CD8-positive, alpha-beta memory T cell (primary cell): ENCODE measurements at places on chromosomes 7 and 10.

DNA sequence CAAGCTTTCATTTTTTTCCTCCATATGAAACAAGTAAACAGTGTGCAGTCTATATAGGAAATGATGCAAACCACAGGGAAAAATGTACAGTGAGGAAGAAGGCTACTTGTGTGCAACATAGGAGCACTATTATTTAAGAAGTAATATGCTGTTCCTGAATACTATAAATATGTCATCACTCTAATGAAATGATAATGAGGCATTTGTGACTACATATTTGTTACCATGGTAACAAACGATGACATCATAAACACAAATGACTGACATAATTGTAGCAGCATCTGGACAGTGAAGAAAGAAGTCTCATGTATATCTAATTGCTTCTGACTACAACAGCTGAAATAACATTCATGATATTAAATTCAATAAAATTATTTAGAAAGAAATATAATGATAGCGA is 164.8 kb downstream of the C7orf25 start:
- DNase-seq: no peak

DNA sequence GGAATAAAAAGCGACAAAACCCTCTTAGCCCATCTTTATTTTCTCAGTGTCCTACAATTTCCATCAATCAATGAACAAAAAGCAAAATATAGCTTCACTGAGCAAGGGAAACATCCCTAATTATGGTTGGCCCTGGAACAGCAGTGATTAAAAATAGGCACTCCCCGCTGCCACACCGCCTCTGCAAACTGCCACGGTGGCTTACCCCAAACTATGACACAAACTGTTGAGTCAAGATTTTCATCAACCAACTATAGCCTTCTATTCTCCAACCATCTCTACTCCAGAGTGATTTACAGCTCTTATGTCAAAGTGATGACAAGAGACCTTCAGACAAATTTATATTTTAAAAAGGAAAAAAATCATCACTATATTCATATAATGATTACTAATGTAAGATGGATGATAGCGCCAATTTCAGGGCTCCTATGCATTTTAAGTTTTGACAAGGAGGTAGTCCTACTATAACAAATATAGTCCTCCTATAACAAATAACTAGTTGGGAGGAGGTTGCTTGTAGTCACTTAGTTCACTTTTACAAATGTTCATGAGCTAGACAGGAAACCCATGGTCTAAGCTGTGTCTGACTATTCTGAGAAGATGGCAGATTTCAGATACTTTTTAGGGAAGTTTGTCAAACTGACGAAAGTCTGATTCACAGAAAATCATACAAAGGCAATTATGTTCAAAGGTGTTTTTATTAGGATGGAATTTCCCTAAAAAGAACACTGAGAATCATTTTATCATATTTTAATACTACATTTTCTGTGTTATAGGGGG is 26.3 kb downstream of the DENND11 start:
- no peak for DNase-seq

DNA sequence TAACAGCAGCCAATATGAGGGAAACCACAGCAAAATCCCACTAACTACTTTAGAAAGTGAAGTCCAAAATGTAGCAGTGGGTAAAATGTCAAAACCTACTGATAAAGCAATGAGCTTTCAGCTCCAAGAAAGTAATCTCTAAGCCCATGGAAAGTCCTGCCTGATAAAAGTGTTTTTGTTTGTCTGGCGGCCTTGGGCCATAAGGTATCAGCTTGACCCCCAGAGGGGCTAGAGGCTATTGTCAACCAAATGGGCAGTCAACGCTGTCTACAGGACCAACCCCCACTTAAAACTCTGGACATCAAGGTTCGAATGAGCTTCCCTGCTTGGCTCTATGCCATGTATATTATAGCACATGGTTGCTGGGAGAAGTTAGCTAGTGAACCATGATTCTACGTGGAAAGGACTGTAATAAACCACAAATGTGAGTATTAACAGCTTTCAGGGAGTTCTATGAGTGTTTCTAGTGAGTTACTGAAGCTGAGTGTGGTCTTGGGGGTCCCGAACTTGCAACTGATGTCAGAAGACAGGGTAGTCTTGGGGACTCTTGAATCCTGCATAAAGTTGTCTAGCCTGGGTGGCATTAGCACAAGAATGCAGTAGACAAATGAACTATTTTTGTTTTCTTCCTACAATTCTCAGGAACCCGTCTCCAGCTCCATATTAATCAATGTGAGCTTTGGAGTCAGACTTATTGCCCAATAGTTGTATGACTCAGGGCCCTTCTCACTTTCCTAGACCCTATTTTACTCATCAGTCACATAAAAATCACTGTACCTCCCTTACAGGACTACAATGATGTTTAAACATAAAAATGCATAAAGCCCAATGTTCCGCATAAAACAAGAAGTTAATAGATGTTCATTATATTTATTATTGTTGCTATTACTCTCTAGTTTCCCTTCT is 164.9 kb downstream of the DGKI start:
- DNase-seq: no peak

DNA sequence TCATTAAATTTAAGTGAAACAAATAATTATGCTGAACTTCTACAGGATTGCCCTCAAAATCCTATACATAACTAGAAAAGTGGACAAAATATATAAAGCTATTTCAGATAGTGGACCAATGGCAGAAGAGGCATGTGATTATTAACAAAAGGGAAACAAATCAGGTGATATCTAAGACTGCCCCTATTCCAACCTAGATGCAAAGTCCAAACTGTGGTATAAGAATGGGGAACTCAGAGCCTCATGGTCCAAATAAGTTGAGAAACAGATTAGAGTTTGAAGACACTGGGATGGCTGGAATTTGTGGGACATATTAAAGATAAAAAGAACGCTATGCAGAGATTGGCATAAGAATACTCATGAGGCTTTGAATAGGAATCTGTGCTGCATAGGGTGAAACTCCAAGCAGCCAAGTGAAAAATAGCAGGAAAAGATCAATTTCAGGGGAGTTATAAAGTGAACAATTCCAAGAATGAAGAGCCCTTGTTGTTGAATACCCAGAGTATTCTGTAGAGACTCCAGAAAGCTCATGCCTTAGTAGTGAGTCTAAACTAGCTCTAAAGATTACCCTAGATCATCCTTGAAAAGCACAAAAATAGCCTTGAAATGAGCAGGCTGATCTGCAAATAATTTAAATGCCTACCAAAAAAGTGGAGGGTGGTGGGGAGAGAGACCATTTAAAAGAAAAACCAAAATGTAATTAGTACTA is 152.4 kb downstream of the IMMP2L start:
- no peak for DNase-seq

DNA sequence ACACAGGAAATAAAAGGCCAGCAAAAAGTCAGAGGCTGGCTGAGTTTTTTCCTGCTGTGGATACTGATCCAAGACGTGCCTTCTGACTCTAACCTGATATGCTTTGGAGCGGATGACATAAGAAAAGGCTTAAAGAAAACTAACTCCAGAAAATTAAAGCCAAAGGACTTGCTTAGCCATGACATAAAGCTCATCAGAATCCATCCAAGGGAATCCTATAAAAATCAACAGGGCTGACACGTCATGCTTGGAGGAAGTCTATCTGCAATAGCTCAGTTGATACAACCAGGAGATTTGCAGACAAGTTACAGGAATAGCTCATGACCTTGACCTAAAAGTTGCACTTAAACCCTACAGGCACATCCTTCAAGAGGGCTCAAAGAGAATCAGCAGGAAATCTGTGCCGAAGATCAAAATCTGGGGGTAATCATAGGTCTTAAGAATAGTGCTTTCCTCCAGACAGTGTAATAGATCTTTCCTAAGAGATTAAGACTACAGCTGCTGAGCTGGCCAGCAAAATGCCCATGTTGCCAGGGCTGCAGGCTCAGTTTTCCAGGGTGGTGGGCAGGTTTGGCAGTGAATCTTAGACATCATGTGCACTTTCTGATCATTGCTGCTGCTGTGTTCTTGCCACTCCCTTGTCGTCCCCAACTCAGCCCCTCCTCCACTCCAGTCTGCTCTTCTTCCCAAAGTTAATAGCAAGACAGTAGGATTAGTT is 111.5 kb upstream of the SVIL start:
- no peak for DNase-seq
